NCI-H524 treated with DMSO at 0.1 percent for 48 hours (cell line): ENCODE measurements at places on chromosomes 13 and 19.
A peak's percentile ranks its signal among the peaks of the same experiment; 100 is the strongest.

- no peak for DNase-seq
Observed at GRCh38 chr19:1240925-1241324, 626 bp upstream of the ATP5F1D start.

GRCh38 chr19:44202470-44202869 is 9.9 kb upstream of the ZNF227 start:
- DNase-seq = no peak

DNA sequence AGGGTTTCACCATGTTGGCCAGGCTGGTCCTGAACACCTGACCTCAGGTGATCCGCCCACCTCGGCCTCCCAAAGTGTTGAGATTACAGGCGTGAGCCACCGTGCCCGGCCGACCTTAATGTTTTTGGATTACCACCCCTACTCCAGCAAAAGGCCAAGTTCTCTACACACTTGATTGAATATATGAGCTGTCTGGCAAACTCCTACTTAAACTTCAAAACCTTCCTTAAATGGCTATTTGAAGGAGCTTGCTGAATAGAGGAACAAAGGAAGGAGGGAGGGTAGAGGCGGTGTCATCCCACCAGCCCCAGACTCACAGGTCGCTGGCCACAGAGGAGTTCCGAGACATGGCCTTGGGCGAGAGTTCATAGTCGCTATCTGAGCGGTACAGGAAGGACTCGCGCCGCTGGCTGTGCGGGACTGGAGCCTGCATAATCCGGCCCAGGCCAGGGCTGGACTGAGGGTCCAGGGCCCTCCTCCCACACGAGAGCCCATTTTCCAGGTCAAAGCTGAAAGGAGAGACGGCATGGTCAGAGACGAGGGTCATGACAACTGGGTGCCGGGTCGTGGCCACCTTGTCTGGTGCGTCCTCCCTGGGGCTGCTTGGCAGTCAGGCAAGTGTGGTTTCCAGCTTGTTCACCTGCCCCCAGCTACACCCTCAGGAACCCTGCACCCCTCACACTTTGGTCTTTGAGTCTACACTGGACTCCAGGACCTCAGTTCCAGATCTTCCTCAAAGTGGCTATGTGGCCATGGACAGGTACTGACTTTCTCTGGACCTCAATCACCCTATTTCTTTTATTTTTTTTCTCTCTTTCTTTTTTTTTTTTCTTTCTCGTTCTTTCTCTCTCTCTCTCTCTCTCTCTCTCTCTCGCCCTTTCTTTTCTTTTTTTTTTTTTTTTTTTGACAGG is 4.2 kb downstream of the PDE4C start:
- DNase-seq = no peak

GRCh38 chr13:108943842-108944241 is 314.4 kb downstream of the MYO16 start:
- DNase-seq = no peak

DNA sequence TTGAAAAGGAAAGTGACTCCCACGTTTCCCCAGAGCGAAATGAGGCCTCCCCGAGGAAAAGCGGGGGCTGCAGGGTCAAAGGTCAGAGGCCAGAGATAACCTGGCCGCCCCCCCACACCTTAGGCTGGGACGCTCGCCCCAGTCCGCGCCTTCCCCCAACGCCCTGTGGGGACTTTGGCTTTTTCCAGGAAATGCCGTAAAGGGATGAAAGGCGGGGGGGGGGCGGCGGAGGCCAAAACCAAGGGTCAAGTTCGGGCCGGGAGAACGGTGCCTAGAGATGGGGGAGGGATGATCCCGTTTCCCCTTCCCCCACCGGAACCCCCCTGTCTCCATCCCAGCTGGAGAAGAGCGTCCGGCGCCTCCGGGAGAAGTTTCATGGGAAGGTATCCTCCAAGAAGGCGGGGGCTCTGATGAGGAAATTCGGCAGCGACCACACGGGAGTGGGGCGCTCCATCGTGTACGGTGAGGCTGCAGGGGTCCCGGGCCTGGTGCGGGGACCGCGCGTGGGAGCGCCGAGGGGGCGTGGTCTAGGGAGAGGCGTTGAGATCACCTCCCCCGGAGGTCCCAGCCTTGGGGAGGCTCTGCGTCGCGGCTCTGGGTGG is 575 bp downstream of the SHFL start:
- no peak for DNase-seq

DNA sequence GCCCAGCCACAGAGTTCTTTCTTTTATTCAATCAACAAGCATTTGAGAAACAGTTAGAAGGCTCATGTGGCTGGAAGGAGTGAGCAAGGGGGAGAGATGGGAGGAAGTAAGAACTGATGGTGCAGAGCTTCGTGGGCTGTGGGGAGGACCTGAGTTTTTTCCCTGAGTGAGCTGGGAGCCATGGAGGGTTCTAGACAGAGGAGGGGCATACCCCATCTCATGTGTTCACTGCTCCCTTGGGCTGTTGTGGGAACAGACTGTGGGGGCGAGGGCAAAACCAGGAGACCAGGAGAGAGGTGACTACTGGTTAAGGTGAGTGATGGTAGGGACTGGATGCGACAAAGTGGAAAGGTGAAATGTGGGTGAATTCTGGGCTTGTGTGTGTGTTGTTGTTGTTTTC is 2.4 kb upstream of the PKN1 start:
- DNase-seq = no peak

DNA sequence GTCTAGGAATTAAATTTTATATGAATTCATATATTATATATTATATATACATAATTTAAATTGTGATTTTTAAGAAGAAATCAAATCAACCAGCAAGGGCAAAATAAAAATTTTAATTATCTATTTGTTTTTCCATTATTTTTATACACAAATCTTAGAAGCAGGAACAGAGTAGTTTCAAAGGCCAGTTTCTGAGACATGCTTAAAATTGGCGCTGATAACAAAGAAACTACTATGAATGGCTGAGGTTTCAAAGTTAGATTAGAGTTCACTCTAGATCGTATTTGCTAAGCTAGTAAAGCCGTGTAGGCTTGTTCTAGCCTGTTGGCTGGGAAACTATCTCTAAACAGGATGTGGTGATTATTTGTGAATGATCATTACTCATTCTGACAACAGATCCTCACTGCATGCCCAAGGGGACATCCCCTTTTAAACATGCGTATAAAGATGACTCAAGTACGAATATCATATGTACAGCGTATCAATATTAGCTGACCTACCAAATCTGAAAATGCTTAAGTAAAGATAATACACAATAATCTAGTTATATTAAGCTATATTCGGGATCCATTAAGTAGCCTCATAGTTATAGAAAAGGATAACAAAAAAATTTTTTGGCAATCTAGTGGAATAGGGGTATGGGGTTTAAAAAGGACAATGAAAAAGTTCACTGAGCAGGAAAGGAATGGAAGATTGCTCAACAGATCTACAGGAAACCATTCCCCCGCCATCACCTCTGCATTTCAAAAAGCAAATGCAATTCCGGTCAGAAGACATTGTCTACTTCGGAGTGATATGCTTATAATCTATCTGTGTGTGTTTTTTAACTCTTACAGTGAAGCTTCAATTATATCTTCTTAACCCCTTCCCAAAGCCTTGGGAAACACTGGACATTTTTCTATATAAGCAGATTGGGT is 150.1 kb downstream of the SHISA2 start:
- DNase-seq = no peak

DNA sequence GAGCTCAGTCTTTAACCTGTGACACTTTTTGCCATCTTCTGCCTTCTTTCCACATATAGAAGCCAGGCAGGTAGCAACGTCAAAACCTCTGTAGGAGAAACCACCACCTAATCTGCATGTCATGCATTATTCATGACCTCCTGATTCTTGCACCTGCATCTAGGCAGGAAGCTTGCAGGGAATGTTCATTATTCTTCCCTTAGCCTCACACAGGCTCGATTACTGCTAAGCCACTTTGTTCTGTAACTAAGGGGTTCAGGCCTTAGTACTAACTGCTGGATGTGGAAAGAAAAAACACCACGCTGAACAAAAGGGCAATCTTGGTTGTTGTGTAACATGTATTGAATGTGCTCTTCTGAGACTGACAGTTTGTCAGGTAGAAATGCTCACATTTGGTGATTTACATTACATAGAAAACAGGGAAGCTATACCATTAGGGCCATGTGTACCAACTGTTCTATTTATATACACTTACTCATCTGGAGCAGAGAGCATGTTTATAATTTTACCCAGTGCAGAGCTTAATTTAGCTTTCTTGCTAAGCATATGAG is 366.9 kb downstream of the KLF12 start:
- no peak for DNase-seq

- no peak for DNase-seq
Observed at GRCh38 chr13:98511435-98511834, 65.5 kb downstream of the STK24 start.

DNA sequence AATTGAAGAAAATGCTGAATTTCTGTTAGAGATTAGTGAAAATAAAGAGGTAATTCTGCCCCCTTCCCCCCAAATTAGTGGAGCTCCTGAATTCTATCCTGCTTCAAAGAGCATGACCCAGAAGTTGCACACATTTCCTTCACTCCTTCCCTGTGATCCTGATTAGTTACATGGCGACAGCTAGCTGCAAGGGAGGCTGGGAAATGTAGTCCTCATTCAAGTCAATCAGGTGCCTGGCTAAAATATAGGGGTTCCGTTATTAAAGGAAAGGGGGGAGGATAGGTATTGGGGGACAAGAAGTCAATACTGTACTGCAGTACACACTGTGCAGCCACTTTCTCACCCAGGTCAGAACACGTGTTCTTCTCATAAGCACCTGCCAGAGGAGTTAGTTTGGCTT is 65.8 kb downstream of the SIPA1L3 start:
- no peak for DNase-seq

DNA sequence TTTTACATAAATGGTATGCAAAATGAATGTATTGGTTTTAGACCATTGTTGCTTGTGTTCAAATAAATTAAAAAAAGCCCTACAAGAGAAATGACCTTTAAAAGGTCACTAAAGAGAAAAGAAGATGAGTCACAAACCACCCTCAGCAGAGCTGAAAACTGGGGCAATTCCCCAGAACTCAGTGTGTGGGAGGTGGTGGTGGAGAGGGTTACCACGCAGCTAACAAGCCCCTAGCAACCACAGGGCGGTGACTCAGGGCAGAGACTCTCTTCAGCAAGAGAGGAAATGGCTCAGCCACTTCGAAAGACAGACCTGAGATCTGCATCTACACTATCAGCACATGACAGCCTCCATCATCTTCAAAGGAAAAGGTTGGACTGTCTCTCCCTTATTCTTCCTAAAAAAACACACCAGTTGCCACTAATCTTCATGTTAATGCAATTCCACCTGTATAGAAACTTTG is 29.4 kb upstream of the NDFIP2 start:
- DNase-seq = no peak

DNA sequence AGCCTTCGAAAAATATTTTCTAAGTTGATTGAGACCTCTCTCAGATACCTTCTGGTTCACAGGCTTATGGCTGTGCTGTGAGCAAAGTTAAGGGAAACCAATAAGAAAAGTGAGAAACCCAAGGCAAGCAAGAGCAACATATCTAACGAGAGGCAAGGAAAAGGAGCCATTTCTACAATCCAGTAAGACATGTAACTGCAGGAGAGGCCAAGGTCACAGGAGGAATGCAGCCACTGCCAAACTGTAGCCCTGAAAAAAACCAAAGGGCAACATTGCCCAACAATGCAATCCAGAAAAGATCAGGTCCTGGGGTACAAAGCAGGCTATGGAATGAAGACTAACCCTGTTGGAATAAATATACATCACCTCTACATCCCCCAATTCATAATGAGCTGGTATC is 21.3 kb downstream of the SCGB2B2 start:
- DNase-seq = no peak

DNA sequence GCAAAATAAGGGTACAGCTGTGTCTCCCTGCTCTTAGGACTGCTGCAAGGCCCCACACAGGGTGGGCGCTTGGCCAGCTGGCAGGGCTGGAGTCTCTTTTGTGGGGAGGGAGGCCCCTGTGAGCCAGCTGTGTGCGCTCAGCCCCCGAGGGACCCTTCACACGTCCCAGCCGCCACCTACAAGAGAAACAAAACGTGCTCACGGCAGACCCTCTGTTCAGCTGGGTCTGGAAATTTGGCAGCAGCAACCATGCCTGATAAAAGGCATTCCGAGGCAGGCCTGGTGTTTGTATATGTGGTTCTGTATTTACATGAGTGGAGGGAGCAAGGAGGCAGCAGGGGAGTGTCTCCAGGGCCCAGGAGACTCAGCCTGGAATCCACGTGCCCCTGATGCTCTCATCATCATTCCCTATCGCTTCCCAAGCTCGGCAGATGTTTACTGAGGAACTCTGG is 49.7 kb downstream of the CRTC1 start:
- peak; percentile 27 for DNase-seq

DNA sequence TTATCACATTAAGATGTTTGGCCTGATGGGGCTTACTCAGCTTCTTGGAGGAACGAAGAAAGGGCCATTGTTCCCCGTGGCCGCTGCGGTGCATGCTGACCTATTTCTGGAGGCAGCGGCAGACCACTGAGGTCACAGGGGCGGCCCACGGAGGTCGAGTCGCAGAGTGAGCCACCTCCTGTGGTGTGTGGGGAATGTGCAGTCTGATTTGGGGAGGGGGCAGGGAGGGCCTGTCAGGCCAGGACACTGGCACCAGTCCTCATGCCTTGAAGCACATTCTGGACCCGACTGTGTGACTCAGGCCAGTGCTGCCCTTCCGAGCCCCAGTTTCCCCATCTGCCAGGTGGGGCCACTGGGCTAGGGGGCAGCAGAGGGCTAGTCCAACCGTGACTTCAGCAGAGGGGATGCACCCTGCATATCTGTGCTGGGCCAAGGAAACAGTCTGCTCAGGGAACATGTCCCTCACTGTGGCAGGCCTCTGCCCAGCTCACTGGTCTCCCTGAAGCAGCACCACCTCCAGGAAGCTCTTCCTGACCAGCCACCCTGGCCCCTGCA is 6.3 kb downstream of the SLC7A10 start:
- DNase-seq = no peak

GRCh38 chr19:54660964-54661363 is 1.8 kb upstream of the LILRB4 start:
- no peak for DNase-seq

DNA sequence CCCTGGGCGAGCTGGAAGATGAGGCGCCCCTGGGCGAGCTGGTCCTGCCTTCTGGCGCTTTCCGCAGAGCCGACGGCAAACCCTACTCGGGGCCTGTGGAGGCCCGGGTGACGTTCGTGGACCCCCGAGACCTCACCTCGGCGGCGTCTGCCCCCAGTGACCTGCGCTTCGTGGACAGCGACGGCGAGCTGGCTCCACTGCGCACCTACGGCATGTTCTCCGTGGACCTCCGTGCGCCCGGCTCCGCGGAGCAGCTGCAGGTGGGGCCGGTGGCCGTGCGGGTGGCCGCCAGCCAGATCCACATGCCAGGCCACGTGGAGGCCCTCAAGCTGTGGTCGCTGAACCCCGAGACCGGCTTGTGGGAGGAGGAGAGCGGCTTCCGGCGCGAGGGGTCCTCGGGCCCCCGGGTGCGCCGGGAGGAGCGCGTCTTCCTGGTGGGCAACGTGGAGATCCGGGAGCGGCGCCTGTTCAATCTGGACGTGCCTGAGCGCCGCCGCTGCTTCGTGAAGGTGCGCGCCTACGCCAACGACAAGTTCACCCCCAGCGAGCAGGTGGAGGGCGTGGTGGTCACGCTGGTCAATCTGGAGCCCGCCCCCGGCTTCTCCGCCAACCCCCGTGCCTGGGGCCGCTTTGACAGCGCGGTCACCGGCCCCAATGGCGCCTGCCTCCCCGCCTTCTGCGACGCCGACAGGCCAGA is 6.3 kb downstream of the CILP2 start:
- DNase-seq = no peak

- peak; percentile 94 for DNase-seq
Observed at GRCh38 chr19:49395581-49396407, 7.7 kb downstream of the KASH5 start.
